ENCODE measurements at places on chromosomes 2 and 18.

- DNase-seq = no peak
These were observed 50.2 kb downstream of the VWA3B start for GRCh38 chr2:98137196-98137595.

GRCh38 chr2:83471655-83472054 lies 987.4 kb downstream of the SUCLG1 start:
- DNase-seq = no peak

DNA sequence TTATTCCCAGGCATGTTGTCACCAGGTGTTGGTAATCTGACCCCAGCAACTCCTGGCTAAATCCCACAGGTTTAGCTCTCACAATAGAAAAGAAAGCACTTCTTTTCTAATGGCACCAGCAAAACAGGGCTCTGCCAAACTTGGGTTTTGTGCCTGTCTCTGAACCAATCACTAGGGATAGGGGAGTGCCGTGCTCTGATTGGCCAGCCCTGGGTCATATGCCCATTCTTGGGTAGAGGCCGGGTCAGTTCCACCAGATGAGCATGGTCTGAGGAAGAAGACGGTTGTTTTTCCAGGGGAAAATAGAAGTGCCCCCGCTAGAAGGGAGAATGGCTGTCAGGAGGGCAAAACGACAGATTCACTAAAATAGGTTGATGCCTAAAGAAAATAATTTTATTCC lies 14.7 kb downstream of the CDK15 start:
- no peak for DNase-seq

DNA sequence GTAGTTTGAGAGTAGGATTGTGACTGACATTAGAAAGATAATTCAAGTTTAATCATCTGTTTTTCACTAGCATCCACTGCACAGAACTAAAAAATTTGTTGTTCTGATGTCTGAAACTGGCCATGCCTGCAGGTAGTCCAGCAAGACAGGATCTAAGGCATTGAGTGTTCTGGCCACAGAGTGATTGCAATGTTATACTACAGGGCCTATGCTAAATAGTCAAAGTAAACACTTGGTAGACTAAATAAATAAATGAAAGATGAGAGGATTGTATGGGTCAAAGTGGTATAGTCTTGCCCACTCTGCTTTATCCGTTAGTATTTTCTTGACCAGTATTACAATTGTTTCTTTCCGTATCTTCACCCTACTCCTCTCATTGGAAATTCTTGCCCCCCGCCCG lies 27.6 kb upstream of the FANCL start:
- no peak for DNase-seq

DNA sequence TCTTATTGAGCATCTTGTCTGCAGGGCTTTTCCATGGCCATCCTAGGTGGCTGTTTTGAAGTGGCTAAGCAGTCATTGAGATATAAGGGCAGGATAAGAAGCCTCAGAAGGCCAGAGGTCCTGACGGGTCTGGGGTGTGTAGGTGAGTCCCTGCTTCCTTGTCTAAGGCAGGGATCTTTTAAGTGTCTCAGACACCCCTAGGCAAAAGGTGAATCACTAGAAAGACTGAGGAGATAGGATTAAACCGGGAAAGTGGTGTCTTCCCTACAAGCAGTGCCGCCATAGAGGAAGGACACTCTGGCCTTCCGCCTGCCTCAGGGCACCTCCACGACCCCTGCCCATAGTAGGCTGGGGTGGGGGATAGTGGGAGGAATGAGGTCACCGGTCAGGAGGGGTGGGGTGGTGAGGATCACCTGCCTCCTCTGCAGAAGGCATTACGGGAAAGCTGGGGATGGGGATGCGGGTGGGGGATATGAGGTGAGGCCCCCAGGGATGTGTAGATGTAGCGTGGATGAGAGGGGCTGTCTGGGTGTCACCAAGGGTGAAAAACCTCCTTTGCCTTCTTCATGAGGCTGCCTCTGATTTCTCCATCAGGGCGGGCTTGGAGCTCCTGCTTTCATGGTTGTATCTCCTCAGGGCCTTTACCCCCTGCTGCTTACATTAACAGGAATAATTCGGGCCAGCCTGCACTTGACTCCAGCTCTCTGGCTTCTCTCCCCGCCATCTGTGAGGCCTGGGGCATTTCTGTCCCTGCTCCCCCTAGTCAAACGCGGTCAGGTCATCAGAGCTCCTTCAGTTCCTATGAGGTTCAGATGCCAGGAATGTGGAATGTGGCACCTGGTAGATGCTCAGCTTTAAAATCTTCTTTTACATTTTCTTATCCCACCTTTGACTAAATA lies 244.0 kb downstream of the DYSF start:
- DNase-seq = no peak

DNA sequence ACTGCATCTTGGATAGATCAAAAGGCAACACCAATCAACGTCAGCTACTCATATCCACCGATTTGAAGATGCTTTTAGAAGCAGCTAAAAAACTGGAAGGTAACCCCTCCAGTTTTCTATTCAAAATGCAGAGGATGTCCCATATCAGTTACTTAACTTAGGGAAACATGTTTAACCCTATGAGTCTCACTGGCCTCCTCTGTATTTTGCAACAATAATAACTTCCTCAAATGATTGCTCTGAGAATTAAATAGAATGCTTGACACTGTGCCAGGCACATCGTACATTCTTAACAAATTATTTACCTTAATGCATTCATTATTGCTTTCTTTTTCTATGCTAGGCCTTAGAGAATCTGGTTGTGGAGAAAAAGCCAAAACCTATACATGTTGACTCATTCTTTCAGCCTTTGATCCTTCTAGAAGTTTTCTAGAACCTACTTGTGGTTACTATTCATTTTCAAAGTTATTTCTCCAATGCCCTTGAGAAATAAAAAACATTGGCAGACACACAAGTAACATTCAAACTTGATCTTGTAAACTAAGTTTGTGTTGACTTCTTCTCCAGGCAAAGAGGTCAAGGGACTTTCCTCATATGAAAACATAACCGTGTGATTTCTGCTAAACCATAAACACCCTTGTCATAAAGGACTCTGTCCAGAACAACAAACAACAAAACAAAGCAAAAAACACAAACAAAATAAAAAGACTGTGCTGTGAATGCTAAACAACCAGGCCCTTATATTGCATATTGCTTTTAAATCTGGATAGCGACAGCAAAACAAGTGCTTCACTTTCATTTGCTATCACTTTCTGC lies 4.6 kb downstream of the DOCK10 start:
- no peak for DNase-seq

GRCh38 chr2:224937887-224938286 lies 104.4 kb downstream of the DOCK10 start:
- no peak for DNase-seq

GRCh38 chr2:113162173-113162572 lies 11.6 kb upstream of the PSD4 start:
- no peak for DNase-seq

DNA sequence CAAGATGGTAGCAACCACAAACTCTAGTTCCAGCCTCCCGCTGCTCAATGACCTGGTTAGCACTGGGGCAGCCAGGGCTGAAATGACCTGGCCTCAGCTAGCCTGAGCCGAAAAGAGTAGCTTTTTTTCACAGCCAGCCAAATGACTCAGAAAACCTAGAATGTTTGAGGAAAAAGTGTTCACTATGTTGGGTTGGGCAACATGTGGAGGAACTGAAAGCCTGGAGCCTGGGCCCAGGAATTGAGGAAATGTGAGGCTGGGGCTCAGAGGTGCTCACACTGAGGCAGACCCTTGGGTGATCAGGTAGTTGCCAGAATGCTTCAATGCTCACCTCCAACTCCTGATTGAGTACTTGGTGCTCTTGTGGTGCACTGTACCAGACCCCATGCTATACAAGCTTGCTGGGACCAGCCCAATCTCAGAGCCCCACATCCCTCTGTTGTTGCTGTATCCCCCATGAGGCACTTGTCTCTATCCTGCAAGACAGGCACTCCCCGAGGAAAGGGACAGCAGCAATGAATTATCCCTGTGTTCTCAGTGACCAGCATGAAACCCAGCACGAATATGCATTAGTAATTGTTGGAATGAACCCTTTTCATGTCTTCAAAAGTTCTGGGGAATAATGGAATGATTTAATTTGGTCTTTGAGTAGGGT lies 116.2 kb downstream of the USP34 start:
- no peak for DNase-seq

- no peak for DNase-seq
These were observed 102.9 kb upstream of the TGFA start for GRCh38 chr2:70656421-70657010.

DNA sequence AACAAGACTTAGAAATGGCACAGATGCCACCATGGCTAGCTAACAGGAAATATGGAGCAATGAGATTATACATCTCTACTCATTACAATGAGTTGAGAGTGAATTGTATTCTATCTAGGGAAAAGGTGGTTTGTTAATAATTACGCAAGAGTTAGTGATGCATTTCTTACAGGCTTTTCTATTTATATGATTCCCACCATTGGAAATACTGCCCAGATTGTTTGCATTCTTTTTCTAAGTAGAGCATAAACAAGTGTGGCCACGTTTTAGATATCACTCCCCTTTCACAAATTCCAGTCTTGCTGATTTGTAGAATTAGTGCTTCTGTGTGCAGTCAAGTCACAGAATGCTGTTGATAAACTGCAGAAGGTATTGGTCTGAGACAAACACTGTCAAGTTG lies 56.6 kb downstream of the ZNF804A start:
- no peak for DNase-seq

DNA sequence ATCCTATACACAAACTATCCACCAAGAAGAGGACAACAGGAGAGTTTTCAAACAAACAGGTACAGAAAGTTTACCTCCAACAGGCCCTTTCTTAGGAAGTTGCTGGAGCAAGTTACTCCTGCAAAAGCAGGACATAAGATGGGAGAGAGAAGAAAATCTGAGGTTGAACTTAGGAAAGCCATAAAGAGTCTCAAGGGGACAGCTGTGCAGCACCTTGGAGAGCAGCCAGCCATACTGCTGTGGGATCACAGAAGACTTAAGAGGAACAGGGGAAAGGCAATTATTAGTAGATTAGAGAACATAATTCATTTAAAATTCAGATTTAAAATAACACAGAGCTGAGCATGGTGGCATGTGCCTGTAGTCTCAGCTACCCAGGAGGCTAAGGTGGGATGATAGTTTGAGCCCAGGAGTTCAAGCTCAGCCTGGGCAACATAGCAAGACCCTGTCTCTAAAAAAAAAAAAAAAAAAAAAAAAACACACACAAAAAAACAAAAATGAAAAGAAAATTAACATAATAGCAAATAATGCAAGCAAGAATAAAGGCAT lies 148.1 kb upstream of the SIX3 start:
- no peak for DNase-seq

GRCh38 chr2:157061799-157062198 lies 195.7 kb upstream of the GALNT5 start:
- no peak for DNase-seq

GRCh38 chr18:67520351-67520921 lies 3.9 kb upstream of the DSEL start:
- no peak for DNase-seq

GRCh38 chr18:79792096-79792987 lies 5.4 kb upstream of the KCNG2 start:
- DNase-seq = no peak

DNA sequence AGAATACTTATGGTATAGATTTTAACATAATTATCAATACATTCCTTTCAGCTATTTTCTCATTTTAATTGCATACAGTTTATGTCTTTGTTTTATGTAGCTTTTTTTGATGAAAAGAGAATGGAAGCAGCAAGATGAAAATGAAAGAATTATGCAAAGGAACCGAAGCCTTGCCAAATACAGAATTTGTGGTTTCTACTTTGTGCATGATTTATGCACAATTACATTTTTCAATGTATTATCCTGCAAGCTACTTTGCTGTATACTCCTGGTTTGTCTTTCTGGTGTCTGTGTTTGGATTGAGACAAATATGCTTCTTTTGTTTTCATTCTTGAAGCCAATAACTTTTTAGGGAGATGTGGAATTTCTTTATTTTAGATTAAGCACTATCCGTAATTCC lies 1642.6 kb upstream of the CELF4 start:
- no peak for DNase-seq

GRCh38 chr2:152250421-152251100 lies 75.0 kb upstream of the STAM2 start:
- no peak for DNase-seq

DNA sequence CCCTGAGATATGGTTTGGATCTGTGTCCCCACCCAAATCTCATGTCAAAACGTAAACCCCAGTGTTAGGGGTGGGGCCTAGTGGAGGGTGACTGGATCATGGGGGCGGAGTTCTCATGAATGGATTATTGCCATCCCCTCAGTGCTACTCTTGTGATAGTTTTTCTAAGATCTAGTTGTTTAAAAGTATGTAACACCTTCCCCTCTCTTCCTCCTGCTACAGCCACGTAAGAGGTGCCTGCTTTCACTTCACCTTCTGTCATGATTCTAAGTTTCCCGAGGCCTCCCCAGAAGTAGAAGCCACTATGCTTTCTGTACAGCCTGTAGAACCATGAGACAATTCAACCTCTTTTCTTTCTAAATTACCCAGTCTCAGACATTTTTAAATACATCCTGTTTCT lies 16.9 kb downstream of the PUM2 start:
- no peak for DNase-seq

DNA sequence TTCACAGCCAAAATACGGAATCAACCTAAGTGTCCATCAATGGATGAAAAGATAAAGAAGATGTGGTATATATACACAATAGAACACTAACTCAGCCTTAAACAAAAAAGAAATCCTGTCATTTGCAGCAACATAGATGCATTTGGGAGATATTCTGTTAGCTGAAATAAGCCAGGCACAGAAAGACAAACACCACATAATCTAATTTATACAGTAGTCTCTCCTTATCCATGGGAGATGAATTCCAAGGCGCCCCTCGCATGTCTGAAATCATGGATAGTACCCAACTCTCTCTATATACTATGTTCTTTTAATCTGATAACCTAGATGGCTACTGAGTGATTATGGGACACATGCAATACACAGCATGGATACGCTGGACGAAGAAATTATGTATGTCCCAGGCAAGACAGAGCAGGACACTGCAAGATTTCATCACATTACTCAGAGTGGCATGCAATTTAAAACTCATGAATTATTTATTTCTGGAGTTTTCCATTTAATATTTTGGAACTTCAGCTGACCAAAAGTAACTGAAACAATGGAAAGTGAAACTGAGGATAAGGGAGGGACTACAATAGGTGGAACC lies 39.5 kb downstream of the ORC4 start:
- DNase-seq = no peak

DNA sequence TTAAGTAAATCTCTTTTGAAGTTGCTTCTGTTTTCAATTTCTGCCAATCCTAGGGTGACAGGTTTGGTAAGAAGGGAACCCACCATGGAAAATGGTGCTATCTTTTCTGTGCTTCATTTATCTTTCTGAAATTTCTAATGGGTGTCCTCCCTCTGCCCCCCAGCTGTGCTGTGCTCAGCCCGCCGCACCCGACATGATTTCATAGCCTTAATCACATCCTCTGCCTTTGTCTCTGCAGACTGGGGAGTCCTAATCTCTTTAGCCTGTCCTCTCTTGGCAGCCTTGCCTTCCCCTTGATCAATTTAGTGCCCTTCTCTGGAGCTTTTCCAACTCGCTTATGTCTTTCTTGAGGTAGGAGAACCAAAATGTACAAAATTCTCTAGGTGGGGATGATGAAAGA lies 49.3 kb downstream of the DNMT3A start:
- no peak for DNase-seq

GRCh38 chr2:204670756-204671155 lies 125.5 kb downstream of the PARD3B start:
- no peak for DNase-seq

GRCh38 chr2:169892951-169893350 lies 65.7 kb downstream of the UBR3 start:
- no peak for DNase-seq
